SJCRH30 (cell line): ENCODE measurements at places on chromosomes 12 and 14. TPM values are rescaled to one million over a fixed set of nuclear protein-coding genes. Genes with fewer than 3 reads are reported as not detected.

The GPRC5A gene
- total RNA-seq, result 15.6 and 18.0 TPM in 2 replicates

The ADAM20 gene
- total RNA-seq, result 0.34 and 0.38 TPM in 2 replicates

DNA sequence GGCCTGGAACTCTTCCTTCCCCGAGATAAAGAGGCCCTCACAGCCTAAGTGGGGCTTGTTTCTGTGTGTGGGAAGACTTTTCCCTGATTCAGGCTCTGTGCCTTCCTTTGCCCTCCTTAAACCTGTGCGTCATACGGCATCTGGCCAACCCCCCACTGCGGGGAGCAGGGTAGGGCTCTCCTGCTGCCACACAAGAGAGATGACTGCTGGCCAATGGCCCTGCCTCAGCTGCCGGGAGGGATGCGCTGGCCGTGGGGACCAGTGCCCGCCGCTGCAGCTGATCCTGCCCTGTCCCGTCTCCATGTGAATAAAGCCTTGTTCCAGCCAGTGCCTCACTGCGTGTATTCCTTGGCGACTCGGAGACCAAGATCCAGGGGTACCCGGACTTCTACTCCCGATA is 42.5 kb upstream of the BEGAIN start:
- no peaks in the 10 kb centered on the region for H3K4me1 ChIP-seq
- H3K36me3 ChIP-seq, result no peaks in the 10 kb centered on the region
- no peaks in the 10 kb centered on the region for H3K27me3 ChIP-seq
- no peak overlapping the region for H3K4me3 ChIP-seq

DNA sequence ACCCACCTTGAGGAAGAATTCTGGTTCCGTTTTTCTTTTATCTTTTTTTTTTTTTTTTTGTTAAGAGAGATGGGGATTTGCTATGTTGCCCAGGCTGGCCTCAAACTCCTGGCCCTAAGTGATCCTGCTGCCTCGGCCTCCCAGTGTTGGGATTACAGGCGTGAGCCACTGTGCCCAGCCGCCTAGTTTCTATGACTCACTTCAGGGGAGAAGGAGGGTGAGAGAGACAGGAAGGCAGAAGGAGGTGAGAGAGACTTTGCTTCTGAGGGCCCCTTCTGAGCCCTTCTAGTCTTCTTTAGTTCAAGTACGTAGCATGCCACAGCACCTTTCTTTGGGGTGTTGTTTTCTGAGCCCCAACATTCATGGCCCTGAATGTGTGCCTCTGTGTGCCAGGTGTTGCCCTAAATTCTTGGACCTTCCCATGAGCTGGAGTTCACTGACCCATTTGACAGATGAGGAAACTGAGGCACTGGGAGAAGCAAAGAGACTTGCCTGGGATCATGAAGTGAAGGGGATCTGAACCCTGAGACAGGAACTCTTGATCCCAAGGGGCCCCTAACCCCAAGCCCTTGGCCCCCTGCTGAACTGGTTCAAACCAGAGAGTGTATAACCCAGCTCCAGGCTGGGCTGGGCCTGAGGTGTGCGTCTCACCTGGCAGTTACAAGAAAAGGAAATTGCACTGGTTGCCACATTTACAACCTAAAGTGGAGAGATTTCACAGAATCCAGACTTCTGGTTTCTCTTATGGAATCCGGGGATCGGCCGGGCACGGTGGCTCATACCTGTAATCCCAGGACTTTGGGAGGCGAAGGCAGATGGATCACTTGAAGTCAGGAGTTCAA is 20.8 kb downstream of the SH2B3 start:
- peaks cover 2% of the 10 kb centered on the region; the same call in 1 of the 2 replicates for H3K36me3 ChIP-seq
- no peaks in the 10 kb centered on the region for H3K4me1 ChIP-seq
- no peak for DNase-seq
- H3K4me3 ChIP-seq, result no peak overlapping the region

The MMP17 gene
- 0.68 and 2.3 TPM in 2 replicates for total RNA-seq

DNA sequence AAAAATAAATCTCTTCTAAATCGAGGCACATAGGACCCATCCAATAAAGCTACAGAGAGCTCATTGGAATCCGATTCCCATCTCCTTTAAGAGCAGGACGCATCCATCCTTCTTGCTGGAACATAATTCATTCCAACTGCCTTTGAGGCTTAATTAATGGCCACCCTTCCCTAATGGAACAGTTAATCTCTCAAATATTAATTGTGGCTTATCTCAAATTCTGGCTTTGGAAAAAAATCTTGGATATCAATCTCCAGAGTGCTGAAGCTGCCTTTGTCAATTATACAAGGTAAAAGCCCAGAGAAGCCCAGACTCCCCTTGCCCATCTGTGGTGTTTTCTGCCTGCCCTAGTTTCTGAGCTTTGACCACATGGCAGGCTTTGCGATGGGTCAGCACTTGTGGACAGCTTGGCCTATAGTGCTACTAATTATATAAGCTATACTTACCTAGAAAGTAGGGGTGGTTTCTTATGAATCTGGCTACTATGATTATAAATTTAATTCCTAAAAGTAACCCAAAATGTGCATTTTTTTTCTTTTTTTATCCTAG is 246.3 kb downstream of the NUAK1 start:
- no peaks in the 10 kb centered on the region for H3K36me3 ChIP-seq
- no peak overlapping the region for H3K4me3 ChIP-seq
- H3K4me1 ChIP-seq, result no peaks in the 10 kb centered on the region

- no peaks in the 10 kb centered on the region for H3K27me3 ChIP-seq
- DNase-seq, result peak; percentile 6
- H3K36me3 ChIP-seq, result no peaks in the 10 kb centered on the region
- no peak overlapping the region for H3K4me3 ChIP-seq
Observed at GRCh38 chr14:37599507-37600368, 4.3 kb downstream of the TTC6 start.

The RHEBL1 gene
- total RNA-seq, result 8.8 and 9.0 TPM in 2 replicates

The VRK1 gene
- 119 and 124 TPM in 2 replicates for total RNA-seq

- H3K36me3 ChIP-seq, result no peaks in the 10 kb centered on the region
- no peak overlapping the region for H3K27ac ChIP-seq
- H3K27me3 ChIP-seq, result peaks cover 9% of the 10 kb centered on the region; the same call in 1 of the 2 replicates
Observed at GRCh38 chr14:104735830-104736642, 12.0 kb downstream of the ADSS1 start.

The TCL1B gene
- not detected in 2 replicates for total RNA-seq

DNA sequence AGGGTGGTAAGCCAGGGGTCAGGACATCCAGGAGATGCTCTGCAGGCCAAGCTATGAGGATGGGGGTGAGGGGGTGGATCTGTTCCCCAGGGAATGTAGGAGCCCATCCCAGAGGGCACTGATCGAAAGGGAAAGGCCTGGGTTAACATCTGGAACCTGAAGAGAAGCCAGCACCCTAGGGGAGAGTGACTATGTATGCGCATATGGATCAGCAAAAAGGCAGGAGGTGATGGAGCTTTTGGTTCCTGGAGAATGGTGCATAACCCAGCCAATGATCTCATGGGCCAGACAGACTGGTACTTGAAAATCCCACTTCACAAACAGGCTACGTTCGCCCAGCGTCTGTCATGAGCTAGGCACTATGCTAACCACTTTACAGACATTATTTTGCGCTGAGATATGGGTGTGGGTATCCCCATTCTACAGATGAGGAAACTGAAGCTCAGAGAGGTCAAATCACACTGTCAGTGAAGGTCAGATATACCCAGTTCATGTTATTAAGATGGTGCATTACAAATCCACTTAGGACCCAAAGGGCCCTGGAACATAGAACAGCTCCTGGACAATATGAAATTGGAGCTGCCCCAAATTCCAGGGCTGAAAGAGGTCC is 1.6 kb downstream of the CCDC63 start:
- H3K4me3 ChIP-seq, result no peak overlapping the region
- H3K36me3 ChIP-seq, result no peaks in the 10 kb centered on the region
- DNase-seq, result no peak
- H3K4me1 ChIP-seq, result no peaks in the 10 kb centered on the region
- no peaks in the 10 kb centered on the region for H3K27me3 ChIP-seq
- H3K27ac ChIP-seq, result no peak overlapping the region
